Stimulated activated effector memory CD8-positive, alpha-beta T cell treated with anti-CD3 and anti-CD28 coated beads, Interleukin-12 subunit alpha, Interleukin-12 subunit beta, amount 100 ng/mL, for 72 hours (primary cell): ENCODE measurements at places on chromosomes 7 and 10.

DNA sequence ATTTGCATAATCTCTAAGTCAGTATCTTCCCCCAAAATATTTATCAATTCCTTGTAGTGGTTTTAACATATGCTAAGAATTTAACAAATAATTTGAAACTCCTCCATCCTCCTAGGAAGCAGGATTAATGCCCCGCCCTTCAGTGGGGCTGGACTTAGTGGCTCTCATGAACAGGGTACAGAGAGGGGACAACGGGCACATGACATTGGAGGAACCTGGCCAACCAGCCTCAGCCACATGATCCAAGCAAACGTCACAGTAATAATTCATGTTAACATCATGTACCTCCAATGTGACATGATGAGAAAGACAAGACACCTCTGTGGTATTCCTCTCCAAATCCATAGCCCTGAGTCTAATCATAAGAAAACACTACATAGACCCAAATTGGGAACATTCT, 50.5 kb downstream of the NUDCD3 start:
- no peak for DNase-seq

- no peak for DNase-seq
Observed at GRCh38 chr10:7033031-7033430, 377.8 kb downstream of the SFMBT2 start.

- DNase-seq = no peak
Observed at GRCh38 chr10:31142026-31142425, 110.4 kb upstream of the ZNF438 start.

- no peak for DNase-seq
Observed at GRCh38 chr7:25569765-25570164, 341.5 kb upstream of the NPVF start.

- no peak for DNase-seq
Observed at GRCh38 chr10:65531545-65531944, 1394.3 kb upstream of the LRRTM3 start.

GRCh38 chr7:16098058-16098457, 323.3 kb downstream of the CRPPA start:
- no peak for DNase-seq

DNA sequence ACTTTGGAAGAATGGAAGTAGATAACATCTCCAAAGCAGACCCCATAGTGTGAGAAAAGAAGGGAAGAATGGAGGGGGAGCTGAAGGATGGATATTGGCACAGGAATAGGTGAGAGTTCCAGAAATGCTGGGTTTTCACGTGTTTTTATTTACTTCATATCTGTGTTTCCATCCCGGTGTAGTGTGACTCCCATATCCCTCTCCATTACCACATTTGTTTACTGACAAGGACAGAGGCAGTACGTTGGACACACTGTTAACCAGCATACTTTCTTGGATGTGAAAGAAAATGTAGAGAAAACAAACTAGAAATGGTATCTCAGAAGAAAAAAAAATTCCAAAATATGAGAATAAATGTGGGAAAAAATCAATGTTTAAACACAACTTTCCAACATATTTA, 124.4 kb upstream of the PFKP start:
- DNase-seq = no peak

DNA sequence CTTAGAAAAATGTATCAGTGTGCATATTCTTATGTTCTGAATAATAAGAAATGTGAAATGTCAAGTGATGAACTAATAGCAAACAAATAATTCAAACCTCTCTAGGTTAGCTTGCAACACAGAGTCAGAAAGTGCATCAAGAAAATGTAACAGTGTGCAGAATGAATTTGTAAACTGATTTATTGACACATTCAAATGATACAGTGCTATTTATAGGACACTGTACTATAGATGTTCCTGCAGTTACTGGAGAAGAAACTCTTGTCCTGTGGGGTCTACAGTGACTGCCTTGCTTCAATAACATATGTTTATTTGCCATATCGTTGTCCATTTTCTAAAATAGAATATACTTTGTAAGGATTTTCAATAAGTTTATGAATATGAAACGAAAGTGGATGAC, 639.0 kb downstream of the CNTNAP2 start:
- DNase-seq = no peak

GRCh38 chr10:124721330-124722045, 22.7 kb downstream of the FAM53B start:
- no peak for DNase-seq

DNA sequence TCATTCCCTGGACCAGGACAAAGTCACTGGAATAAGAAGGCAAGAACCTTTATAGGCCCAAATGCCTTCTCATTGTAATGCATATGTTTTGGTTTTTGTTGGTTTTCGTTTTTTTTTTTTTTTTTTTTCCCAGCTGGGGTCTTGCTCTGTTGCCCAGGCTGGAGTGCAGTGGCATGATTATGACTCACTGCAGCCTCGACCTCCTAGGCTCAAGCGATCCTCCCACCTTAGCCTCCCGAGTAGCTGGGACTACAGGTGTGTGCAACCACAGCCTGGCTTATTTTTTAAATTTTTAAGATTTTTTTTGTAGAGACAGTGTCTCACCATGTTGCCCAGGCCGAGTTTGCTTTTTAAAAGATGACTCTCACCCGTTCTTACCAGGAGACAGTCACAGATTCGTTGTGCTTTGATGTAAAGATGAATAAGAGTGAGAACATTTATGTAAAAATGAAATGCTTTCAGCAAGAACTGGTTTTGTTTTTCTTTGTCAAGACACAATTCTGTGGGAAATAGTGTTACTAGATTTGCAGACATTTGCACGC, 7.6 kb downstream of the IQCE start:
- DNase-seq = no peak
